ENCODE measurements at places on chromosomes 6 and 20.

- no peak for DNase-seq
Measured at GRCh38 chr6:137399881-137400443, 94.2 kb downstream of the OLIG3 start.

DNA sequence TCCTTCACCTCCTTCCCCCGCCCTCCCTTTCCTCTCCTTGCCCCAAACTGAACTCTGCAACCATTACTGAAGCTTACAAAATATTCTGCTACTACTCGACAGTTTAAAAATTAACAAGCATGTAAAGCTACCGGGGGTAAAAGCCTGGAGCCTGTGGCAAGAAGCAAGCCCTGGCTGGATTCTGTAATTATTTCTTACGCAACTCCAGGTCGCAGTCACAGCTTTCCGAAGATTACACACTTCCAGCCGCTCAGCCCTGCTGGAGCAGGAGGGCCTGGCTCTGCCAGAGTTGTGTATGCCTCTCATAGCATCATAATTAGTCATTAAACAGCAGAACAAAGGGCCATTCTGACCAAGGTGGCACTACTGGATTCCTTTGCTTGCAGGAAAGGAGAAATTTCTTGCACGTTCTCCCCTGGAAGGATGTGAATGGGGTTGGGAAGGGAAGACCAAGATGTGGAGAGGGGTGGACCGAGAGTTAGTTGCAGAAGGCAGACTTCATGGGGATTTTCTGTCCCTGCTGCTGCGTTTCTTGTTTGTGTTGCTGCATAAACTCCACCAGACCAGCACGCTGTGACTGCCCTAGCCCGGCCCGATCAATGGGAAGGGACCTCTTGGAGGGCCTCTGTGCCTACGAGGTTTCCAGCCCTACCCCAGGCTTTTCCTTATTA, 23.6 kb downstream of the FOXQ1 start:
- DNase-seq, result peak; percentile 97

GRCh38 chr20:62338294-62338620, 28.9 kb downstream of the LAMA5 start:
- no peak for DNase-seq

GRCh38 chr20:62065674-62066338, at the start of gene TAF4:
Gene TAF4, minus strand, starts transcription at chr20:62065881. Its CDS starts 71 bp downstream, at chr20:62065810.
- DNase-seq, result peak; percentile 73

GRCh38 chr6:92147246-92147645, 1272.1 kb downstream of the EPHA7 start:
- DNase-seq, result no peak

- DNase-seq, result no peak
Measured at GRCh38 chr6:159254186-159254585, 85.0 kb downstream of the FNDC1 start.

DNA sequence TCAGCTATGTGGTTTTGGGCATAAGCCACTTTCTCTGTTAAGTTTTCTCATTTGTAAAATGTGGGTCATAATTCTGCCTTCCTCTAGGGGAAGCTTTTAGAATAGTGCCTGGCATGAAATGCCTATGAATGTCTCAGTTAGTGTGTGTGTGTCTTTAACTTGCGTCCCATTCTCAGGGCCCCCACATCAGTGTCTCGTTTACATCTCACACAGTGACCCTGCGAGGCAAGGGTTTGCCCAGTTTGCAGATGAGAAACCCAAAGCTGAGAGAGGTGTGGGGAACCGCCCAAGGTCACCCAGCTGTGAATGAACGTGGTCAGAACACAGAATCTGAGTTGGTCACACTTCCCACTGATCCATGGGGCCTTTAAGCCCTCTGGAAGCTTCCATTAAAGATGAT, 14.1 kb downstream of the DYNLRB1 start:
- no peak for DNase-seq

DNA sequence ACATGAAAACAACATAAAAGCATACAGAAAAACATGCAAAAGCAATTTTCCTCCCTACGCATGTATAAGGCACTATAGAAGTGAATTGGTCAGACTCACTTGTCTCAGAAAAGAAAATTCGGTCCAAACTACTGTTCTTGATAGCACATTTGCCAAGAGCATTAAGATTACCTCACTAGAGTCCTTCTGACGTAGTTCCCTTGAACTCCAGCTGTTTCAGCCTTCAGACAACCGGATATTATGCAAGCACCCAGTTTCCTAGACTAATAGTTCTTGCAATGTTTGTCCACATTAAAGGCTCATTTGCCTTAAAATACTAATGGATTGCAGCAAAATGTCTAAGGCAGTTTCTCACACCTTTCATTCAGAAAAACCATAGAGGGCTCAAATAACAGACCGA, 2.5 kb upstream of the CASS4 start:
- no peak for DNase-seq

DNA sequence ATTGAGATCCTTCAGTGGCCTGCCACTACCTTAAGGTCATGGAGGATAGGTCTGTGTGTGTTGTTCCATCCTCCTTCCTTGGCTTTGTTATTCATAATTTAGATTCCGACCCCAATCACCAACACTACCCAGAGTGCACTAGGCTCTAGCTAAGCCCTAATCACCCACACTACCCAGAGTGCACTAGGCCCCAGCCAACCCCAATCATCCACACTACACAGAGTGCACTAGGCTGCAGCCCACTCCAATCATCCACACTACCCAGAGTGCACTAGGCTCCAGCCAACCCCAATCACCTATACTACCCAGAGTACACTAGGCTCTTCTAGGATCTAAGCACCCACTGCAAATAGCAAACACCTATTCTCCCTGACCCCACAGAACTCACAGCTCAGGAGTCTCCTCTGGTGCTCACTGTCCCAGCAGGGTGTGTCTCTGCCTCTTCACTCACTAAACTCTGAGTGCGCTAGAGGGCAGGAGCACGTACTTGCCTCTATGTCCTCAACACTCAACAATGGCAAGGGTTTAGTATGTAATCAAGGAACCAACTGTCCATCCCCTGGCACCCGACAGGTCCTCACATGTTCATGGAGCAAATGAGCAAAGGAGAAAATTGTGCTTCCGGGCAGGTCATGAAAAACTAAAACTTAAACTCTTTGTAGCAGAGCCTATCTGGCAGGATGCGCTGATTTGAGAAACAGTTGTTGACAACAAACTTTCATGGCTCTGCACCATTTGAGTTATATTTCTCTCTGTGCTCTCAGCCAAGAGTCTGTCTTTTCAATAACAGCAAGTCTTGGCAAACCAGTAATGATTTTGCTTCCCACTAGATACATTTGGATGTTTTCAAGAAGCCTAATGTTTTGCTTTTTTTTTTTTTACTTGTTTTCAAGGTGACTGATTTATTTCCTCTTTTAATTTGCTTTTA, 54.3 kb downstream of the SLC22A23 start:
- DNase-seq, result peak; percentile 96

GRCh38 chr20:2244523-2244922, 51.3 kb upstream of the TGM3 start:
- no peak for DNase-seq

GRCh38 chr6:94278146-94278545, 858.8 kb upstream of the EPHA7 start:
- no peak for DNase-seq

- no peak for DNase-seq
Measured at GRCh38 chr6:3451498-3451897, 5.4 kb downstream of the SLC22A23 start.

- peak; percentile 68 for DNase-seq
Measured at GRCh38 chr20:1944345-1945091, 49.3 kb downstream of the SIRPA start.

GRCh38 chr20:4366076-4366475, 350.7 kb upstream of the RNF24 start:
- DNase-seq, result peak; percentile 85

DNA sequence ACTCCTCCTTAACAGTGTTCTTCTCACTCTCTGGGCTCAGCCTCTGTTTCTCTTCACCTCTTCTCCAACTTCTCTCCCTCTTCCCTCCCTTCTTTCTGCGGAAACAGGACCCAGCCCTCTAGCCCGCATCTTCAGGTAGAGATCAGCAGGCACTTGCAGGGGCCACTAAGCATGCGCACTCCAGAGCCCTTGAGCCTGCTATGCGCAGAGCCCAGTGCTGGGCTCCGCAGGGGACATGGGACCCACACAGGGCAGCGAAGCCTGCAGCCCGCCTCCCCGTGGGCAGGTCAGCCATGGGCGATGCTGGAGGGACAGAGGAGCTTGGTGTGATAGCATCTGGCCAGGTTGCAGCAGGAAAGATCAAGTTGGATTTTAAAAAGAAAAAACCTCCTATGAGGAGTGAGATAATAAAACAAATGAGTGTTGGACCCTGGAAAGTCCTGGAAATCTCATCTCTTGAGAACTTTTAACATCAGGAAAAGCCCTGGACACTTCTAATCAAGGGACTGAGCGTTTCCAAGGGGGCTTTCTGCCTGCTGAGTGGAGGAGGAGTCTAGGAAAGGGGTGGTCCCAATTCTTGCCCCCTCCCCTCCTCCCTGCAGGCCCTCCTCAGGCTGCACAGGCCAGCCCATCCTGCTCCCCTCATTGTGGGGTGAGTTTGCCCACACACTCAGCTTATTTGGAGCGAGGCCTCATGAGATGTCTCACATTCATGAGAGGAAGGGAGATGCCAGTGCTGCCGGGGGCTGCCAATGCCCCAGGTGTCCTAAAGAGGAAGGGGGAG, 71.9 kb downstream of the MDGA1 start:
- no peak for DNase-seq

DNA sequence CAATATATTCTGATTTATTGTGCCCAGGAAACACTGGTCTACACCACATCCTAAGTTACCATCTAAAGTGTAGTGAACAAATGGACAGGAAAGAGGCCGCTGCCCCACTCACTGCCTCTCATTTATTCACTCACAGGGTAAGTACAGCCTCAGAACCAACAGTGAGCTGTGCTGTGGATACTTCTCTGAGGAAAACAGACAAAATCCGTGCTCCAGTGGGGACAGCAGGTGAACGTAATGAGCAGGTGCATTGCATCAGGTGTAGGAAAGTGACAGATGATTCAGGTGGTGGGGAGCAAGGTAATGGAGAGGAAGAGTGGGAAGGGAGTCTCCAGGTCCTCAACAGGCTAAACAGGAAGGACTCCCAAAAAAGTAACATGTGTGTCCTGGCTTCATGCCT, 8.4 kb upstream of the ULBP2 start:
- DNase-seq, result no peak

- DNase-seq, result no peak
Measured at GRCh38 chr6:26592649-26593048, 4.1 kb upstream of the ABT1 start.

DNA sequence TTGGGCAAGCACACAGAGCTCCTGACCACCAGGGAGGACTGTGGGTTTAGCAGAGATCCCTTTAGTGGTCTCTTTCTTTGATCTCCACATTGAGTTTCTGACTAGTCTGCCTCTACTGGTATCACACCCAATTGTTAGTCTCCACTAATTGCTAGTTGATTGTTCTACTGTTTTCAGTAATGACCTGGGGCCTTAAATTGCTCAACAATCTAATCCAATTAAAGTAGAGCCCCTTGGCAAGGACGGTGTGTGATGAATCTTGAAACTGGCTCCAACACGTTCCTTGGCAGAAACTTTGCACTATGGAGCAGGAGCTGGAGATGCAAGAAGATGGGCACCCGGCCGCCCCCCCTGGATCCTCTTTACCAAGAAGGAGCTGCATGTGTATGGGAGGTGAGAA, 12.3 kb downstream of the FAM50B start:
- DNase-seq, result peak; percentile 76

- no peak for DNase-seq
Measured at GRCh38 chr6:136511926-136512325, 38.3 kb downstream of the MAP7 start.

DNA sequence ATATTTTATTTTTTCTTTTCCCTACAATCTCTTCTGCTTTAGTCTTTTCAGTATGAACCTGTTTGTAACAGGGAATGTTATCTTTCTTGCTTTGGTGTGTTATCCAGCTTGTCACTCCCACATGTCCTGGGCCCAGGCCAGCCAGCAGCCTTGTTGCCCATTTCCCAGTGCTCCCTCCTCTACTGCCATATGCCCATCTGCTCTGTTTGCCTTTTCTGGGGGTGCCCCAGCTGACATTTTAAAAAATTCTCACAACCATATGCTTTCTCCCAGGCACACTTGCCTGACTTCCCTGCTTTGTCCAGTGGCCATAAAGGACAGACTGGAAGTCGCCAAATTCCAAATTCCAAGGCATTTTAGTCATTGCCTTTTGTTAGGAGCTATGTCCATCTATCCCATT, 23.6 kb upstream of the LMBRD1 start:
- DNase-seq, result no peak

DNA sequence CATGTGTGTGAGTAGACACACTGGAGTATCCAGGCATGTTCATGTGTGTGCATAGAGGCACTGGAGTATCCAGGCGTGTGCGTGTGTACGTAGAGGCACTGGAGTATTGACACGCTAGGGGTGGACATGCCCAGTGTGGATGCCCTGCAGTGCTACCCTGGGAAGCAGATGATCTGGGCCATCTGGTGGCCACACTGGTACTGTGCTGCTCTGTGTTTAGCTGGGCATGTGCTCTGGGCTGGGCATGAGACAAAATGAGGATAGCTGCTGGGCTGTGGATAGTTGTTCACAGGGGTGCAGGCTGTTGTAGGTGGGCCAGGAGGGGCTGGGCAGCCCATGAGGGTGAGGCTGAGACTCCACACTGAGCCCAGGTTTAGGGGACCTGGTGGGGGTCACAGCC, 24.0 kb upstream of the NPBWR2 start:
- DNase-seq, result peak; percentile 25

GRCh38 chr6:39407446-39407993, 85.0 kb upstream of the KCNK16 start:
- DNase-seq, result no peak

- no peak for DNase-seq
Measured at GRCh38 chr6:30487926-30488325, 1.4 kb upstream of the HLA-E start.

GRCh38 chr6:103910018-103910417, 949.7 kb downstream of the HACE1 start:
- no peak for DNase-seq

DNA sequence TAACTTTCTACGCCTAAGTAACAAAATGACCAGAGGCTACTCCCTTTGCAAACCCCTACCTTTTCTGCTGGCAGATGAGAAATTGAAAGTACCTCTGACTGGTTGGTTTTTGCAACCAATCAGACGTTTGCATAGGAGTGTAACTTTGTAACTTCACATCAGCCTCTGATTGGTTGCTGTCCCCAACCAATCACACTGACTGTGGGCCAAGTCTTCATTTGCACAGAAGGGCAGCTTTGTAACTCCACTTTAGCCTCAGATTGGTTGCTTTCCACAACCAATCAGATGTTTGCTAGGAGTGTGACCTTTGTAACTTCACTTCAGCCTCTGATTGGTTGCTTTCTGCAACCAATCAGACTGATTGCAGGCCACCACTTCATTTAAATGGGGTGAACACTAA, 89.1 kb downstream of the ME1 start:
- DNase-seq, result no peak

DNA sequence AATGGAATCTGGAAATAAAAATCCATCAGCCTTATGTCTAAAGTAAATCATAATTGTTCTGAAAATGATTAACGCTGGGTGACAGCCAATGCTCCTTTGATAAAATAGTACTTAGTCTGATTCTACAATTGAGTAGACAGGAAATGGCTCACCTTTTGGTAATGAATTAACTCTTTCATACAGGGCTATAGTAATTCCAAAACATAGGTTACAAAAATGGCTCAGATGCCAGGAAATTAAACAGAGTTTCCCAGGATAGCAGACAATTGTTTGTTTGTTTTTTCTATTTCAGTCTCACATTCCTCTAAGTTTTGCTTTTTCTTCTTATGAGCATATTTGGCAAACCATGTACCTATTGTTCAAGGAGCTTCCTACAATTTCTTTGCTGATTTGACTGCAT, 257.2 kb upstream of the EPHA7 start:
- DNase-seq, result no peak

- DNase-seq, result no peak
Measured at GRCh38 chr6:130775411-130776012, 51.7 kb upstream of the SMLR1 start.
